NCI-H2107 (cell line): ENCODE measurements at places on chromosomes 7 and 10.

- no peak for DNase-seq
Measured at GRCh38 chr7:45506059-45506458, 68.1 kb upstream of the ADCY1 start.

- no peak for DNase-seq
Measured at GRCh38 chr7:98469088-98469487, 68.2 kb upstream of the BAIAP2L1 start.

GRCh38 chr10:24416248-24416647 is 207.3 kb downstream of the KIAA1217 start:
- no peak for DNase-seq

DNA sequence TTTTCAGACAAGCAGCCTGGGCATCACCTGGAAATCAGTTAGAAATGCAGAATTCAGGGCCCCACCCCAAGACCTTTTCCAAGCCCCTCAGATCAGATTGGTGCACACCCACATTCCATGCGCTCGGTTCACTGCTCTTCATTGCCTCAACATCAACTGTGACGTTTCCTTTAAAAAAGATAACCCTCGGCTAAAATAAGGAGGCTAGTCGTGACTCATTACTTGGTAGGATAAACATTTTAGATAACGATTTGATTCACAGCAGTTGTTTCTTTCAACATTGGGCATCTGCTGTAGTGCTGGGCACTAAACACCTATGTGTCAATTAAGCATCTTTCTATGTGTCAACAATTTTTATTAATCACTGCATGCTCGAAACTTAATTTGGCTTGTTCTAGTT is 191.1 kb upstream of the LRGUK start:
- no peak for DNase-seq

DNA sequence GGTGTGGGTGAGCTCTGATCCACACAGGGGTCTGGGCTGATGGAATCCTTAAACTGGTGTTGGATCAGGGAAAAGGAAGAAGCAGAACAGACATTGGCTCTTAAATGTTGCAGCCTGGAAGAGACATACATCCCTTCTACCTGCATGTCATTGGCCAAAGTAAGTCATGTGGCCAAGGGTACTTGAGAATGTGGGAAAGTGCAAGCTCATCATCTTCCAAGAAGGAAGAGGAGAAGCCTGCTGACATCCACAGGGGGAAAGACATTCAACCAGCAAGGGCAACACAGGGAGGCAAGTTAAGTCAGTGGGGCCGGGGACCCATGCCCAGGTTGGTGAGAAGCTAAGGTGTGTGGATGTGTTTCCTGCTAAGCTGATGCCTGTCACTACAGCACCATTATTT is 272.8 kb upstream of the MKI67 start:
- no peak for DNase-seq

DNA sequence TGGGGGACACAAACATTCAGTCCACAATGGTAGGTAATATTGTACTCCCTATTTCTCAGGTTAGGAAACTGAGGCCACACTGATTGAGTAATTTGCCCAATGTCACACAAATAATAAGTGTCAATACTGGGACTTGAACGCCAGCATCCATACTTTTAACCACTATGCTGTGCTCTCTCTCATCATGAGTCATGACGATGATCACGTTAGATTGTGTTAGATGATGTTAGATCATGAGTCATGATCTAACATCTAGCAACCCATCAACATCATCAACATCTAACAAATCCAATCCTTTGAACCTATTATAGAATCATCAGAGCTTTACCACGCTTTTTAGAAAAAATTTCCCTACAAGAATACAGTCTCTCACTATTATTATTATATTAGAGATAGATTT is 28.1 kb upstream of the HERPUD2 start:
- no peak for DNase-seq

DNA sequence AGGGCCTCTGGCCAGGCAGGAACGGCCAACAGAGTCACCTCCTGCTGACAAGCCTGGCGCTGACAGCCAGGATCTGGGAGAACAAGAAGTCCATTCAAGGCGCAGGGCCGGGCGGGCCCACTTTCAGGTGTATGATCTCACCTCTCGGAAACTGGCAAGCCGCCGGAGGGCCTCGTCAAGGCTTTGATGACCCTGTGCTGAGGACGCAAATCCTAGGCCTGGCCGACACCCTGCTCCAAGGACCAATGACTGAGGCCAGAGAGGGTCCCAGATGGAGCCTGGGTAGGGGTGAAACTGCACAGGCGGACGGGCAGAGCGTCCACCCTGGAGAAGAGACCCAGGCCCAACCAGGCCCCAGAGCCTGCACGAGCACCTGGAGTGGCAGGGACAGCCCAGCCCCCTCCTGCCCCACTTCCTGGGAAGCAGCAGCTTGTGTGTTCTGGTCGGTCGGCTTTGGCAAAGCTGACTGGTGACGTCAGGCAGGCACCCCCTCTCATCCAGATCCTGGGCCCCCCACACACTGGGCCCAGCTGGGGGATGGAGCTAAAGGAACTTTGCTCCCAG is 30.6 kb downstream of the MYL10 start:
- DNase-seq, result no peak

- DNase-seq, result no peak
Measured at GRCh38 chr7:132116369-132116768, 459.9 kb downstream of the PLXNA4 start.

- no peak for DNase-seq
Measured at GRCh38 chr7:158388928-158389327, 198.7 kb downstream of the PTPRN2 start.

DNA sequence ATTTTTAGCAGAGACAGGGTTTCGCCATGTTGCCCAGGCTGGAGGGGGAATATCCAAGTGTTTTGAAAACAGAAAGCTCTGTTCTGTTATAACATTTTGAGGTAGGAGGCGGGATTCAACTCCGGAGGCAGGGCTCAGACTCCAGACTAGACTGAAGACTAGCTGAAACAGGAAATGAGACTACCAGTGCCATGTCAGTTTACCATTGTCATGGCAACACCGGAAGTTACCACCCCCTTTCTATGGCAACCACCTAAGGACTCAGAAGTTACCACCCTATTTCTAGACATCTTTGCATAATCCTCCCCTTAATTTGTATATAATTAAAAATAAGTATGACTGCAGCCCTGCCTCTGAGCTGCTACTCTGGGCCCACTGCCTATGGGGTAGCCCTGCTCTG is 1069.1 kb upstream of the AUTS2 start:
- no peak for DNase-seq

GRCh38 chr7:151869968-151870918 is 6.7 kb downstream of the PRKAG2 start:
- no peak for DNase-seq

DNA sequence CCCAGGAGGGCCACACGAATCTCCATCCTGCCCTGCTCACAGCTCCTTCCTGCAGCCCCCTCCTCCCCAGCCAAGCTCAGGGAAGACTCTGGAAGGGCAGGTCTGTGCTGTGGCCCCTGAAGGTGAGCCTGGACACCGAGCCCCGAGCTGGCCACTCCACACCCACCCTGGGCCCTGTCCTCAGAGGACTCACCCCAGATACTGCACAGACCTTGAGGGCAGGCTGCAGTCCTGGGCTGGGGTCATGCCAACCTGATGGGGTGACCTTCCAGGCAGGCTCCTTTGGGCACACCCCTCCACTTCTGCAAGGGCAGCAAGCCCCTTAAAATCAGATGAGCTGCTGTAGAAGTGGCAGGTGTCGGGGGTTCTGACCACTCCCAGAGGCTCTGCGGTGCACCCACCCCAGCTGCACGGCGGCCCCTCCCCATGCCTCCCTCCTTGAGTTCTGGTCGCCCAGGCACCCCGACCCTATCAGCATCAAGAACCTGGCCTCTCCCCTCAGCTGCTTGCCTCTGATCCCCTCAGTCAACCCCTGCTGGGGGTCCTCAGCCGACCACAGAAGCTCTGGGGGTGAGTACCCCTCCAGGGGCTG is 24.3 kb downstream of the YKT6 start:
- no peak for DNase-seq

GRCh38 chr7:50334341-50334994 is 30.0 kb downstream of the IKZF1 start:
- no peak for DNase-seq

GRCh38 chr10:43863270-43863669 is 214.6 kb upstream of the ZNF32 start:
- no peak for DNase-seq

GRCh38 chr10:69065406-69066361 is 22.2 kb upstream of the SRGN start:
- no peak for DNase-seq

DNA sequence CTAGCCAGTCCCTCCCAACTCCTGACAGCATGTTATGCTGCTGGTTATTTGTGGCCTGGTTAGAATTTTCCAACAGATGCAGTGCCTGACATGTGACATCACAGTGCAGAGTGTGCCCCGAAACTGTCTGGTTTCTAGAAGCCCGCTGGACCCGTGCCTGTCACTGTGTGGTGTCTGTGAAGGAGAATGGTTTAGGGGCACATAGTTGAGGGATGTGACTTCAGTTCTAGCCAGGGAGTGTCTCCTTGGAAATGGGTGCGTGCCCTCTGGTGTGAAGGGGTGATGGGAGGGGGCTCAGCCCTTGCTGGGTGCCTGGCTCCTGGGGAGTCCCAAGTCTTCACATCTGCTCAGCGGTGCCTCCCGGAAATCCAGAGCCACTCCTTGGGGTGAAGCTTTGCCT is 303.6 kb downstream of the GLRX3 start:
- no peak for DNase-seq

DNA sequence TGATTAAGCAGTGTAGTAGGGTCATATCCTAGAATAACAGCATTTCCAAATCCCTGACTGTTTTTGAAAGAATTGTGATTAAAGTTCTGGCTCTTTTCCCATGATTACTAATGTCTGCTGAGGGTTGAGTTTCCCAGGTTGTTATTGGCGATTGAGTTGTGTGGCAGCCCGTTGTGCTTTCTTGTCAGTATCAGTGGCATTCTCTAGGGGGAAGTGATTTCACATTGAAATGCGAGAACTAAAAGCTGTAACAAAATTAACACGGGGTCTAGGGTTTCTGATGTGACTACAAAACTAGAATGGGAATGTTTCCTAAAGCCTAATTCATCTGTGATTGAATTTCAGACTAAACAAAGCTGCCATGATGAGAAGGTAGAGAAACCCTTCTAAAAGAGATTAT is 349.4 kb downstream of the EXOC4 start:
- peak; percentile 44 for DNase-seq

DNA sequence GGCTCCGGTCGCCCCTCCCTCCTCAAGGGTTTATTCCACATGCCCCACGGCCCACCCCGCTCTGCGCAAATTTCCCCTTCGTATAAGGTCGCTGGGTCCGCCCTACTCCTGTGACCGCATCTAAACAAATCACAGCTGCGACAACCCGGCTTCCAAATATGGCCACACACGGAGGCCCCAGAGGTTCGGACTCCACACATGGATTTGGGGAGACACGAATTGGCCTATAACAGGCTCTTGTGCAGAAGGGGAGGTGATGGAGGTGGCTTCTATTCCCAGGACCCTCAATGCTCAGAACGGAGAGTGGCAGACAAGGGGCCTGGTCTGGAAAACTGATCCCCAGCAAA is 90.1 kb downstream of the FOXL3 start:
- no peak for DNase-seq

DNA sequence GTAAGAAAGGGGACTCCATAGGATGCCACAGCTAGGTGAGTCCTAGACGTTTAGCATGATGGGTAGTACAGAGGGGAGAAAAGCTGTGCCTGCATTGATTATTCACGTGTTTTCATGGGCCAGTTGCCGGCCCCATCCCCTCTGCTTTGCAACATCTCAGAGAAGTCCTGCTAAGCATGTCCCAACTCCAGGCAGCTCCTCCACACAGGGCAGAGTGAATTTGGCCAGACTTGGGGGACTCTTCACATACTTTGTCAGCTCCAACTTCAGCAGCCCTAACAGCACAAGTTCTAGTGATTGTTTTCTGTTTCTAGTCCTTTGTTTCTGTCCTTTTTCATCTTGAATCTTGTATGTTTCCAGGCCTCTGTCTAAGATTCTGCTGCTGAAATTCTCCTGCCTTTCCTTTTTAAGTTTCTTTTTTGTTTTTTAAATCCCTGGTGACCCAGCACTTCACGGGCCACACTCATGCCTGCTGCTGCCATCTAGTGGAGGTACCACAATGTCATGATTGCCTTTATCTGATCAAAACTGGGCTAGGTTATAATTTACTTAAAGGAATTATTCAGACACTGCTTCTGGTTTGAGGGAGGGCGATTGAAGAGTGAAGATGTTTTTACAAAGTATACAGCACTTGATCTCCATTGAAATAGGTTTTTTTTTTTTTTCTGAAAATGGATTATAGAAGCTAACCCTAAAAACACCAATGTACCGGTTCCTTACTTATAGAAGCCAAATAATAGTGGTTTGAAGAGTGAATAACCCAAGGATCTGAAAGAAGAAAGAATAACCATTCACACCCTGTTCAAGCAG is 276.9 kb downstream of the CSTF2T start:
- DNase-seq, result no peak

DNA sequence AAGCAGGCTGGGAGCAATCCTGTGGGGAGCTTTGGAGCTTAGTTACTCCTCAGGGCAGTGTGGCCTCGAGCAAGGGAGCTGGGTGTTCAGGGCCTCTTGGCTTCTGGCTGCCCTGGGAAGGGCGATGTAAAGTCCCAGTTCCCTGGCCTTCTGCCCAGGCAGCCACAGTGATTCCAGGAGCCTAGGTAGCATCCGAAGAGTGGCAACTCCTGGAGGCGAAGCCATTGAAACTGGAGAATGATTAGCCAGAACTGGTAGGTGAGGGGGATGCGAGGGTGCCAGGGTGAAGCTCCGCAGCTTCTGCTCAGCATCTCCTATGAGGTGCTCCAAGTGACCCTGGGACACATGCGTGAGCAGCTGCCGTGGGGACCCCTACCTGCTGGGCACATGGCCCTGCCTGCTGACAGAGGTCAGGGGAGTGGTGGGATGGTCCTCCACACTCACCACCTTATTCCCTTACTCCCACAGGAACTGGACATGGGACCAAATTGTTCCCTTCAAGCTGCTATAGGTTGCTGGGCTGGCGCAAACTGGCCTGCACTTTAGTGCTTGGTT is 7.8 kb upstream of the GDF2 start:
- no peak for DNase-seq

GRCh38 chr10:13613519-13613918 is 26.8 kb downstream of the PRPF18 start:
- no peak for DNase-seq

GRCh38 chr10:96618653-96619052 is 31.8 kb upstream of the TM9SF3 start:
- peak; percentile 9 for DNase-seq

GRCh38 chr10:78567680-78568455 is 500.9 kb upstream of the ZMIZ1 start:
- DNase-seq, result peak; percentile 16

- no peak for DNase-seq
Measured at GRCh38 chr7:23523486-23524075, 8.2 kb downstream of the TRA2A start.

DNA sequence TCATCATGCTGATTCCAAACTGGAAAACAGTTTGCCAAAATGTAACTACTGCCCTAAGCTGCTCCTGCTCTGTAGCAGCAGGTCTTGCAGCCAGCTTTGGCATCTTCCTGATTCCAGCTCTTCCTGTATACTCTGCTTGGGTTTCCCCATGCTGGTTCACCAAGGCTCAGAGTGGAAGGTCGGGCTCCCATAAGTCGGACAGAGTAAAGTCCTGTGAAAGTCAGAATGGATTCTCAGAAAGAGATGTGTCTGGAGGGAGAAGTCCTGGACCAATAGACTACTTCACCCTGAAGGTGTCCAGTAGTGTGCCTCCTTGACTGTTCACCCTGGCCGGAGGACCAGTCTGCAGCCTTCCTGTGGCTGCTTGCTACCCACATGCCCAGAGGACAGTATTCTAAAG is 93.8 kb downstream of the STRA8 start:
- no peak for DNase-seq
